Renal cortex interstitium (tissue), 15 donors: ENCODE measurements at places on chromosomes 7 and 10.
A peak's percentile ranks its signal among the peaks of the same experiment; 100 is the strongest.

DNA sequence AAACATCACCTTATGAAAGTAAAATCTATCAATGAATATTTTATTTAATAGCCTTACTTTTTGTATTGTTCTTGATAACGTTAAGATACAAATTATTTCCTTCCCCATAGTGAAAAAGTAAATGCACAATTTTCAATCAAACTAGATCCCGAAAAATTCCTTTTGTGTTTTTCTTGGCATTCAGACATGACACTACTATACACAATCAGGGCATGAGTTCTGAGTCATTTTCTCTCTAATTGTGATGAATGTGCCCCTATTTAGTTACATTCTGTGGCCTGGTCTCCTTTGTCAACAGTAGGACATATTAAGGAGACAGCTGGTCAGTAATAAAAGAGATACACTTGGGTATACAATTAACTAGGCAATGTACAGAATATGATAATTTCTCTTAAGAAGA lies 19.8 kb downstream of the COL1A2 start:
- DNase-seq: no peak

- DNase-seq: no peak
Measured at GRCh38 chr7:44331682-44332081, 6.3 kb upstream of the CAMK2B start.

- no peak for DNase-seq
Measured at GRCh38 chr10:5659702-5660528, 6.5 kb downstream of the ASB13 start.

DNA sequence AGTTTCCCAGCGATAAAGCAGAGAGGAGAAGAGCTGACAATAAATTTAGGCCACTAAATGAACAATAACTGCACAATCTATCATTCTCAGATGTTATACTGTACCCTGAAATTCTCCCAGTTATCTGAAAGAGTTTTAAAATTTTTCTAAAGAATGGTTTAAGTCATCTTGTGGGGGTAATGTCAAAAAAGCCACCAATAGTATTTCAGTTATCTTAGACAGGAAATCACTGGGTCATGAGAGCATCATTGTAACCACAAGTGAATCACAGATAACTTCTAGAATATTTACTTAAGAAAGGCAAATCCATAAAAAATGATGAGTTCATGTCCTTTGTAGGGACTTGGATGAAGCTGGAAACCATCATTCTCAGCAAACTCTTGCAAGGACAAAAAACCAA lies 147.1 kb downstream of the DNAJB9 start:
- no peak for DNase-seq

DNA sequence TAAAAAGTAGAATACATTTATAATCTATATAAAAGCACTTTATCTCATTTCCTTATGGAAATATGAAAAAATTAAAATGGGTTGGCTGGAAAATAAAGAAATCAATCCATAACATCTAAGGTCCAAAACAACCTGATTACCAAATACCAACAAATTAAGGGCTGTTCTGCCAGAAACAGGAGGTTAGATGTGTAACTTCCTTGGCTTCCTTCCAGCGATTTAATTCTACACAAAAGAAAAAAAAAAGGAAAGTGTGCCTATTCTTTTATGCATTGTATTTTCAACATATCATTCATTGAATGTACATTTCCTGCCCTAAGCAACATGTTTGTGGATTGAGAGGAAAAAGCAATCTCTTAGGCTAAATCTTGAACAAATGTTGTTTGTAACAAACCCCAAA lies 36.2 kb upstream of the USP6NL start:
- no peak for DNase-seq

- DNase-seq: no peak
Measured at GRCh38 chr7:82360591-82361368, 82.8 kb downstream of the CACNA2D1 start.

DNA sequence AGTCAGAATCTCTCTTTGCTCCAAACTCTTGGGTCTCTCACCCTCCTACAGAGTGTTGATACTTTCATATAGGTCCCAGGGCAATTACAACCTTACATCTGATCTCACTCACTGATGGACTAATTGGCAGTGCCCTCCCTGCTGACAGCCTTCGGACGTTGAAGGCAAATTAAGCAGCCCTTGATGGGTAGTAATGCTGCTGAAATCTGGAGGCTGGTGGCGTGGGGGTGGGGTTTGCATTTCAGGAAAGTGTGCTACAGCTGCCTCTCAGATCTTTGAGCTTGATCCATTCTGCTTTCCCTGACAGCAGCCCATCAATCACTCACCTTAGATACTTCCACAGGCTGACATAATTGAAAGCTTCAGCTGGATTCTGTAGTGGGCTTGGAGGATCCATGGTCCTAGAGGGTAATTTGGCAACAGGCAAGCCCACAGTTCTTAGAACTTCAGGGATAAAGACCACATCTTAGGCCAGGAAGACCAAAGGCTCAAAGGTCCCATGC lies 349.1 kb upstream of the PODXL start:
- no peak for DNase-seq

GRCh38 chr10:49184642-49185111 lies 3.5 kb downstream of the TMEM273 start:
- no peak for DNase-seq

GRCh38 chr7:55499591-55499990 lies 72.7 kb downstream of the VOPP1 start:
- no peak for DNase-seq

- no peak for DNase-seq
Measured at GRCh38 chr10:86960003-86960862, 1.8 kb downstream of the SNCG start.

- no peak for DNase-seq
Measured at GRCh38 chr7:155984609-155985405, 172.5 kb upstream of the SHH start.

GRCh38 chr10:3198900-3199299 lies 26.3 kb upstream of the PITRM1 start:
- no peak for DNase-seq

- peak; percentile 2 for DNase-seq
Measured at GRCh38 chr7:136925044-136925443, 56.6 kb downstream of the CHRM2 start.

DNA sequence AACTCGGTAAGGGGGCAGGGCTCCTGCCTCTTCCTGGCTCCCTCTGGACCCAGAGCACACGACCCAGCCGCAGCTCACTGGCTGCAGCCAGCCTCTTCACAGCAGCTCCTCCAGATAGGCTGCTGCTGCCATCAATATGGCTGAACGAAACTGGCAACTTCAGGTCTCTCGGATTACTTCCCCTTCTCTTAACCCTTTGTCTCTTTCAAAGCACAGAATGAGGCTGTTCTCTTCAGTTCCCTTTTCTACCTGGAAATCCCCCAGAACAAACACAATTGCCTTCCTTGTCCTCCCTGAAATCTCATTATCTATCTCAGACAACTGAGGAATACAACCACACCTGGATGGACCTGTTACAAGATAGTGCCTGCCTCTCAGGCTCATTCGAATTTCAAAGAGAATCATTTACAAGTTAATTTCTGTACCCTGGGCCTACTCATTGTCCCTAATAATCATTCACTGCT lies 193.4 kb upstream of the MBL2 start:
- DNase-seq: no peak

- no peak for DNase-seq
Measured at GRCh38 chr7:135181261-135181928, 10.9 kb upstream of the CYREN start.

GRCh38 chr7:151425670-151426440 lies 14.1 kb downstream of the CRYGN start:
- DNase-seq: no peak

DNA sequence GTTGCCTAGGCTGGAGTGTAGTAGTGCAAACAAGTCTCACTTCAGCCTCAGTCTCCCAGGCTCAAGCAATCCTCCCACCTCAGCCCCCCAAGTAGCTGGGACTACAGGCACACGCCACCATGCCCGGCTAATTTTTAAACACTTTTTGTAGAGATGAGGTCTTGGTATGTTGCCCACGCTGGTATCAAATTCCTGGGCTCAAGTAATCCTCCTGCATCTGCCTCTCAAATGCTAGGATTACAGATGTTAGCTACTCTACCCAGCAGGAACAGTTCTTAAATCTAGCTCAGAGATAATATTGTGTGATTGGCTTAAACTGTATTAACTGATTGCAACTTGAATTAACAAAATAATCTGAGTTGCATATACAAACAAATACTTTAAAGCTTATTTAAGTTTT lies 82.9 kb downstream of the CDK14 start:
- DNase-seq: no peak

DNA sequence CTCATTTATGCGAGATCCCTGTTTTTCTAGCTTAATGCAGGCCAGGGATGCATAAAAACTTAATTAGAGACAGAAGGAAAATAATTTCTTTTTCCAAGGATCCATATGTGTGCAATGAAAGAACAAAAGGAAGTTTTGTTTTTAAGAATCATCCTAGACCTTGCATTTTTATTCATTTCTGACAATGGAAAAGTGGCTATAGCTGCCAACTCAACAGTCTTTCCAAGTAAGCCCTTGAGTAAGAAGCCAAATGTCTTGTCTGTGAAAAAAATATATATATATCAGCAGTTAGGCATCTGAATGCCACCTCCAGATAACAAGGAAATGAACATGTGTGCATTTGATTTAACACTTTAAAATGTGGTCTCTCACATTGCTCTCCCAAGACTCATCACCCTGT lies 1397.6 kb downstream of the GATA3 start:
- DNase-seq: no peak

DNA sequence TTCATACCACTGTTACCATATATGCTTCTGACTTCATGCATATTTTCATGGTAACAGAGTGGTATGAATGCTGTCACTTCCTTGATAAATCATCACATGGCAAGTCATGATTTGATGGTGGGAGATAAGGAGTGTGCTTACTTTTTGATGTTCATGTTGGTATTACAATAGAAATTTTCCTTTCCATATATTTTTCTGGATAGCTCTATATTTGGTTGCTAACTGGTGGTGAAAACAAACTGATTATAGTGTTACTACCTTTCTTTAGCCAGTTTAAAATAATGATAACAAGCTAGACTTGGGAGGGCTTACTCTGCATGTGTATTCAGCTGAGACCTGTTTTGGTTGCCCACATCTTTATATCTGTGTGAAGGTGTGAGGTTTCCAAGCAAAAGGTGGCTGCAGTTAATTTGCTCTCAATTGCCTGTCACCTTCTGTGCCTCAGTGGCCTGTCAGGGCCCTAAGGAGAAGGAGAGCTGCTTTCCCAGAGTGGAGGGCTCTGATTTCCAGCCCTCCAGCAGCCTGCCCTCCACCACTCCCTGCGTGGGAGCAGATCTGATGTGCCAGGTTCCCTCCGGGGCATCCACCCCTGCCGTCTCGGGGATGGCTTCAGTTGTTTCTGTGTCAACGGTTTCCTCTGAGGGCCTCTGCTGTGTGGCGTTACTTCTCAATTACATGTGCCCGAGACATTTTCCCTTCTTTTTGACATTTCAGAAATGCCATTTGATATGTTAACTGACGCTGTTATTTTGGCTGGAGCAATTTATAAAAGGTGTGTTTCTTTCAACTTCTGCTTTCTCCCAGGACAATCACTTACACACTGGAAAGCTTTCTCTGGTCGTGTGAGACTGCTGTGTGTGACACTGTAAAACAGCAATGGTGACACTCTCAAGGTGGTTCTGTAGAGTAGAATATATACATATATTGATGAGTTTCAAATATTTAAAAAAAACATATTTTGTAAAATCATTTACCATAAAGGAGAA lies 107.7 kb upstream of the KLF6 start:
- no peak for DNase-seq

DNA sequence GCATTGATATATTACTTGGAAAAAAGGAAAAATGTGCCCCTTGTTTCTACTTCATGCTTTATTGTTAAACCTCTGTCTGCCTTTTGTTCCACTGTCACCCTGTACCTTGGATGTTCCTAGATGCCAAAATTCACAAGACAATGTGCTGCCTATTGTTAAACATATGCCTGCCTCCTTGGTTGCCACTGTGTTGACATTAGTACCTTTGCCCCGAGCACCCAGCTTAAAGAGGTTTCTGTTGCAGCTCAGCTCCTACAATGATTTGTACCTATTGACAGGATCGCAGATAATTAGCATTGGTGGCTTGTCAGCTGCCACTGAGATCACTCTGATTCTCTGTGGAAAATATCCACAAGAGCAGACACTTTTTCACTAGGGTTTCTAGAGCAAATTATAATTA lies 188.0 kb downstream of the KCND2 start:
- DNase-seq: no peak

DNA sequence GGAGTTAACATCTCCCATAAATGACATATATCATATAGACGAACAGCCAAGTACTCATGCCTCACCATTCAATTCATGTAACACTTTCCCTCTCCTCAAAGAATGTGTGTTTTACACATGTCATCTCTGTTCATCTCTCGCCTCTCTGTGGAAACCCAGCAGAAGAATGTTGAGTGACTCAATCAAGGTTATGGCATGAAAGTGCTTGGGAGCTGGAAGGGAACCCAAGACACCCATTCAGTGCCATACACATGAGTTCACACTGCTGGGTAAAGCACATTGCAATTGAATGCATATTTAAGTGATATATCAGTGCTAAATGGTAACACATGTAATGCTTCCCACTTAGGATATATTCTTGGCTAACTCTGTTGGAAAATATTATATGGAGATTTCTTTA lies 322.9 kb downstream of the PTEN start:
- DNase-seq: no peak

GRCh38 chr7:73353243-73353642 lies 25.3 kb downstream of the FKBP6 start:
- DNase-seq: no peak

- no peak for DNase-seq
Measured at GRCh38 chr10:103053659-103054581, 135.8 kb downstream of the CNNM2 start.

GRCh38 chr10:43170491-43170890 lies 32.2 kb downstream of the CSGALNACT2 start:
- DNase-seq: no peak

DNA sequence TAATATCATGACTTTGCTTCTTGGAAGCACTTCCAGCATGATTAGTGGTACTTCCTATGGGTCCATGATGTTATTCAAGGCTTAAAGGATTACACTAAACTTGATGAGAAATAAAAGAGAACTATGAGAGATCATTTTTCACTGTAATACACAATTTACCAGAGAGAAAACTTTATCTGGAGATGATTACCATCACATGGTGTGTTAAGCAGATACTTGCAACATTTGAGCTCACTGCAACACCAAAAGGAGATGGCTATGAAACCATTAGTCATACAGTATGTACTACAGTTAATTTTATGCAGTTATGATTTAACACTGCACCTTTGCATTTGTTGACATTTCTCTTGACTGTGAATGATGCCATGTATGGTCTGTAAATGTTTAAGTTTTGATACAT lies 311.3 kb upstream of the AOAH start:
- DNase-seq: no peak

DNA sequence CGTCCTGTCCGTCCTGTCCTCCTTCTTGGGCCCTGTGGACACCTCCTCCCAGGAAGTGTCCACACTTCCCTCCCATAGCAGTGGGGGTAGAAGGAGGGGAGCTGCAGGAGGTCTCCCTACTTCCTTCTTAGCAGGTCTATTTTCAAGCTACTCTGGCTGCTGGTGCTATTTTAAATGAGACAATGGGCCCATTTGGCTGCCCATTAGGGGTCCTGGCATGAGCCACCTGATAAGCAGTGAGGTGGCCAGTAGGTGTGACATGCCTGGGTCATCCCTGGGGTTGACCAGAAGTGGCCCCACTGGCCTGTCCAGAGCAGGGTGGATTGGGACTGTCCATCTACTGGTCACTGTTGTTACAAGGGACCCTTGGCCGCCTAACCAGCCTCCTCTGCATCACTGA lies 75.2 kb downstream of the COL13A1 start:
- DNase-seq: no peak
